ENCODE measurements at places on chromosomes 5 and 9.

DNA sequence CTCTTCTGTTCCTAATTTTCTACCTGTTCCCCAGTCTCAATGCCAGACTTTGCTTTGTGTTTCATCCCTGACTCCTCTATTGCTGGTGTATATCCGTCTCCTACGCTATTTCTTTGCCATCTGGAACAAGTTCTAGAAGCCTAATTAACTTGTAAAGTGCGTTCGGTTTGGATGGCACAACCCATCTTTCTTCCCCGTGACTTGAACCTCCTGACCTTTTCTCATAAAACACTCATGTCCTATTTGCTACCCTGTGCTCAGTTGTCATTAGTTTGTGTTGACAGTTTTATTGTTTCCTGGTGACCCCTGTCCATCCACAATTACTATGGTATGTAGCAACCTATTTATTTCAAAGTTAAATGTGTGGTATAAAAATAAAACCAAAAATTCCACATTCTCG lies 323.5 kb downstream of the TLE4 start:
- no peak for DNase-seq

DNA sequence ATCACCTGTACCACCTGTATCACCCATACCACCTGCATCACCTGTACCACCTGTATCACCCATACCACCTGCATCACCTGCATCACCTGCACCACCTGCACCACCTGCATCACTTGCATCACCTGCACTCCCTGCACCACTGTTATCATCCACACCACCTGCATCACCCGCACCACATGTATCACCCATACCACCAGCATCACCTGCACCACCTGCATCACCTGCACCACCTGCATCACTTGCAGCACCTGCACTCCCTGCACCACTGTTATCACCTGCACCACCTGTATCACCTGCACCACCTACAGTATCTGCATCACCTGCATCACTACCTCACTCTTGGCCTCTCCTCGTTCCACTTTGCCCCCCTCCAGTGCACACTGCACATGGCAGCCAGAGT lies 63.2 kb upstream of the CKMT2 start:
- no peak for DNase-seq

GRCh38 chr9:95494022-95494415 lies 22.8 kb downstream of the PTCH1 start:
- DNase-seq, result no peak

GRCh38 chr9:128787659-128788058 lies 606 bp downstream of the TBC1D13 start:
- DNase-seq, result peak; percentile 7

DNA sequence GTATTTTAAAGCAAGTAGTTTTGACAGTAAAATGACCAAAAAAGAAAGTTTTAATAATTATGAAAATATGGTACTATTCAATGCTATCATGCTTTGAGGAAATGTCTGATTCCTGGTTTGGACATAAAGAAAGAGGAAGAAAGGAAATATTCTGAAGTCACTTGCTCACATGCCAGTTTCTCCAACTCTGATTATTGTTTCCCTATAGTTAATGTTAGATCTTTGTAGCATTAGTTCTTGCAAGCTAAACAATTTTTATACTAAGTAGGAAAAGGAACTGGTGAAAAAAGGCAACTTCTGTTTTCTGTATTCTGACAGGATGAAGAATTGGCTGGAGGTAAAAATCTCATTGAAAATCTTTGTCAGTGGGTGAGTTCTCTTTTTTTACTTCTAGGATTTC lies 119.5 kb downstream of the YTHDC2 start:
- no peak for DNase-seq

DNA sequence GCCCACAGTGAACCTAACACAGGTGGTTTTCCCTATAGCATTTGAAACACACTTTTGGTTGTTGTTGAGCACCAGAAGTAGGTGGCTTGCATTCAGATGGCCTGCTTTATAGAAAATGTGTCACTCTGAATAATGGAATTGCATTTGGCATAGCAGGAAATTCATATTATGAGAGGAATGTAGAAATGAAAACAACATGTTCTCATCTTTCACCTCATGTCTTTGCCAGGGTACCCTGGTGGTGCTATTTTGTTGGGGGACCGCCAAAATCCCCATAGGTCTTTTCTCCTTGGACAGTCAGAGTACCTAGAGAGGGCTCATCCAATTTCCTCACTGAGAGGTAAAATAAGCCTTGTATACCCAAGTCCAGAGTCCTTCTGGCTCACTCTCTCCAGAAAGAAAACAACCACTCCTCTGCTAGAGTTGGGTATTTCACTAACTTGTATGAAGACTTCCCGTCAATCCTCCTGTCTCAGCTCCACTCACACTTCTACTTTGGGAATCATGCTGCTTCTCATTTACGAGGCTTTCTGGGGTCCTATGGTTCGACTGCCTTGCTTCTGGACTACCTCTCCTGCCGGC lies 67.4 kb downstream of the MRPS27 start:
- DNase-seq, result no peak
